Fibroblast of skin of back (primary cell): ENCODE measurements at places on chromosomes 16 and 17.
A peak's percentile ranks its signal among the peaks of the same experiment; 100 is the strongest.

GRCh38 chr16:68064791-68065365 lies 20.3 kb upstream of the NFATC3 start:
- peak; percentile 93 for DNase-seq

- DNase-seq, result peak; percentile 91
These were observed 5.5 kb upstream of the MXRA7 start for GRCh38 chr17:76716146-76716838.

- DNase-seq, result no peak
These were observed 4.2 kb upstream of the PYCARD start for GRCh38 chr16:31206776-31207175.

- DNase-seq, result no peak
These were observed 349.4 kb downstream of the SLC39A11 start for GRCh38 chr17:72743037-72743467.

GRCh38 chr17:51029142-51029541 lies 91.5 kb downstream of the SPAG9 start:
- DNase-seq, result no peak

DNA sequence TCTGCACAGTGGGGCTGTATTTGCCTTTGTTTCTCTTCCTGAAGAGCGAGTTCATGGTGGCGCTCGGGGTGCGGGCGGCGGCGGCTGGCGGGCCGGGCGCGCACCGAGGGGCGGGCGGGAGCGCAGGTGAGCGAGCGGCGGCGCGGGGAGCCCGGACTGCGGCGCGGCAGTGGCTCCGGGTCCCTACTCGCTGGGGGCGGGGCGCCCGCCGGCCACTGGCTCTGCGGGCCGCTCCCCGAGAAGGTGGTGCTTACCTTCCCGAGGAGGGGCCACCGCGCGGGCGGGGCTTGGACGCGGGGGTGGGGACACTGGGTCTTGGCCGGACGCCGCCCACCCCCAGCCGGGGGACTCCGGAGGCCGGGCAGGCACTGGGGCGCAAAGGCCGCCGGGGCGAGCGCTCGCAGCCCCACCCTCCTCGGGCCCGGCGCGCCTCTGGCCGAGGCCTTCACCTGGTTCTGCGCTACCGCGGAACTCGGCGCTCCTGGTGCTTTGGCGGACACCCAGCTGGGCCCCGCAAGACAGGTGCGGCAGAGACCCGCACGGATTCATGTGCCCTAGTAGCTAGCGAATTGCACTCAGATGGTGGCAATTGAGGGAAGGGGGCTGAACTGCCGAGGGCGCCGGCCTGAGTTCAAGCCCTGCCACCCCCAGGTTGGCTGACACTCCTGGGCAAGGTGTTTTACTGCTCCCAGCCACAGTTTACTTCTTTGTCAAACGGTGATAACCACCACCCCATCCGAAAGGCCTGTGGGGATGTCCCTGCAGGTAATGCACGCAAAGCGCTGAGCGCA lies at the start of gene PPL:
PPL (minus strand) TSS at position 158 of the 791 bp plus-strand sequence; CDS start at position 55, 103 bp downstream.
- no peak for DNase-seq

- DNase-seq, result no peak
These were observed 256.0 kb upstream of the CACNG5 start for GRCh38 chr17:66578781-66579489.

GRCh38 chr17:59764292-59764741 lies 56.9 kb downstream of the VMP1 start:
- DNase-seq, result no peak
